ENCODE measurements at places on chromosomes 6 and 20.

GRCh38 chr6:16494793-16495192 is 256.4 kb downstream of the GMPR start:
- DNase-seq = no peak

GRCh38 chr20:34514897-34515483 is 1.2 kb upstream of the DYNLRB1 start:
- no peak for DNase-seq

DNA sequence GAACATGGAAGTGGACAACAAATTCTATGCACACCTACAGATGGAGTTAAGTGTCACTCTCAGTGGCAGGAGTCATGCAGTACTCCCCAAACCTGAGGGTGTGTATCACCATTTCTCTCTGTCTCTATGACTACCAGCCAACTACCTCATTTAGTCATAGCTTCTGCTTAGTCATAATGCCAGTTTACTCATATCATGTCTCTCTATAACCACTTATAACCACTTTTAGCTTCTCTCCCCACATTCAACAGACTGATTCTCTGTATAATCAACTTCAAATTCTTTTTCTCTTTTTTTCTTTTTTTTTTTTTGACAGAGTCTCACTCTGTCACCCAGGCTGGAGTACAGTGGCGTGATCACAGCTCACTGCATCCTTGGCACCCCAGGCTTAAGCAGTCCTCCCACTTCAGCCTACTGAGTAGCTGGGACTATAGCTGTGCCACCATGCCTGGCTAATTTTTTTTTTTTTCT is 13.8 kb upstream of the GTF3C6 start:
- no peak for DNase-seq

- no peak for DNase-seq
These were observed 32.7 kb upstream of the CCR6 start for GRCh38 chr6:167090171-167090570.

- DNase-seq = peak; percentile 67
These were observed at the start of gene ZKSCAN3 for GRCh38 chr6:28349892-28350737. TSS of gene ZKSCAN3 (plus strand) at chr6:28349947. CDS start at chr6:28359587, 9,640 bp downstream.

GRCh38 chr20:19767070-19767469 is 9.0 kb downstream of the RIN2 start:
- DNase-seq = no peak

- no peak for DNase-seq
These were observed 862 bp downstream of the C20orf96 start for GRCh38 chr20:289693-290083.

DNA sequence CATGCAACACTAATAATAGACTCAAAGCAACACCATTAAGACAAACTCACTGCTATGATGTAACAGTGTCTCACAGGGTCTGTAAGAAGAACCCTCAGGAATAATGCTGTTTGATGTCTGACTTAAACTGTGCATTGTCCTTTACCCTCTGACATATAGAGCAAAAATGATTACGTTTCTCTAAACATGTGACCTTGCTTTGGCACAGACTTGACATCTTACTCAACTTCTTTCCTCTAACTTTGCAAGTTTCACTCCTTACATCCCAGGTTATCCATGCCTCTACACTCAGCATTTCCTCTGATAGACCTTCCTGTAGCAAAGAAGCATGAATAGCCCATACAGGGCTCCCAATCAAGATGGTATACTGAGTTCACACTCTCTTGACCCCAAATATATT is 252.7 kb downstream of the UST start:
- no peak for DNase-seq

DNA sequence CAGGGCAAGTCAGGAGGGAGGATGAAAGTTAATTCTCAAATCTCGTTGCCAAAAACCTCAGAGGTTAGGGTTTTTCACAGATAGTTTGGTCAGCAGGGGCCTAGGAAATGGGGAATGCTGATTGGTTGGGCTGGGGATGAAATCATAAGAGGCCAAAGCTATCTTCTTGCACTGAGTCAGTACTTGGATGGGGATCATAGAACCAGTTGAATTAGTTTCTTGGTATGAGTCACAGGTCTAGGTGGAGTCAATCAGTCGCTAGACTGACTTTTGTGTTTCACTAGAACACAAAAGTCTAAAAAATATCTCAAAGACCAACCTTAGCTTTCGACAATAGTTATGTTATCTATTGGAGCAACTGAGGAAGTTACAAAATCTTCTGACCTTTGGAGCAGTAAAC is 368.5 kb downstream of the TBC1D32 start:
- DNase-seq = no peak

DNA sequence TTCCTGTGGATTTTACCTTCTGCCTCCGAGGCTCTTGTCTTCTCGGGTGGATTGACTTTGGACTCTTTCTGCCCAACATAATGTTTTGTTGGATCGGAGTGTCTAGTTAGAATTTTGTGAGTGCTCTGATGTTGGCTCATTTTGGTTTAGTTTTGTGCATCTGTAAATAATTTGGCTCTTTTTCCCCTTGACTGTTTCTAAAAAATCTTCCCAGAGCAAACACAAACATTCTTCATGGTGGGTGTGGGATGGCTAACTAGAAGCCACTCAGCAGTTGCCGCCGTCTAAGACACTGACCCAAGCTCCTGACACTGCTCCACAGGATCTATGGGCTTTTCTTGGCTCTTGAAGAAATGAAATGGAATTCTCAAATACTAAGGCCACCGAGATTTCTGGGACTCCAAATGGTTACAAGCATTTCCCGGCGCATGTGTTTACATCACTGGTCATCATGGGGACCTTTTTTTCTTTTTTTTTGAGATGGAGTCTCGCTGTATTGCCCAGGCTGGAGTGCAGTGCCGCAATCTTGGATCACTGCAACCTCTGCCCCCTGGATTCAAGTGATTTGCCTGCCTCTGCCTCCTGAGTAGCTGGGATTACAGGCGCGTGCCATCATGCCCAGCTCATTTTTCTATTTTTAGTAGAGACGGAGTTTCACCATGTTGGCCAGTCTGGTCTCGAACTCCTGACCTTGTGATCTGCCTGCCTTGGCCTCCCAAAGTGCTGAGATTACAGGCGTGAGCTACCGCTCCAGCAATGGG is 92.0 kb upstream of the FRMD1 start:
- DNase-seq = no peak

DNA sequence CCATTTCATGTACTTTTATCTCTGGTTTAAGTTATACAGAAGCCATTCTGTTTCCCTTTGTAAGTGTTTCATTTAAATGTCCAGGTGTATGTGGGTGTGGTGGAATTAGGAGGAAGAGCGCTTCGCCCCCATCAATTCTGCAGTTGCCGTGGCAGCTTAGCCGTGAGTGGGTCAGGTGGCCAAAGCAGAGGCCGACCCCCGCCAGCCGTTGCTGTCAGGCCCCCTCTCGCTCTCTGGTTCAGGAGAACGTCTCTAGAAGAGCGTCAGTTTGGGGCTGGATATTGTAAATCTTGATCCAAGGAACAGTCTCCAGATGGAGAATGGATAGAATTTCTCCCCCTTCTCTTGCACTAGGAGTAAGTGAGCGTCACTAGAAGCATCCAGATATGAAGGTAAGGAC is 367.4 kb downstream of the FOXA2 start:
- no peak for DNase-seq

GRCh38 chr20:16069389-16070010 is 503.7 kb downstream of the KIF16B start:
- DNase-seq = no peak

DNA sequence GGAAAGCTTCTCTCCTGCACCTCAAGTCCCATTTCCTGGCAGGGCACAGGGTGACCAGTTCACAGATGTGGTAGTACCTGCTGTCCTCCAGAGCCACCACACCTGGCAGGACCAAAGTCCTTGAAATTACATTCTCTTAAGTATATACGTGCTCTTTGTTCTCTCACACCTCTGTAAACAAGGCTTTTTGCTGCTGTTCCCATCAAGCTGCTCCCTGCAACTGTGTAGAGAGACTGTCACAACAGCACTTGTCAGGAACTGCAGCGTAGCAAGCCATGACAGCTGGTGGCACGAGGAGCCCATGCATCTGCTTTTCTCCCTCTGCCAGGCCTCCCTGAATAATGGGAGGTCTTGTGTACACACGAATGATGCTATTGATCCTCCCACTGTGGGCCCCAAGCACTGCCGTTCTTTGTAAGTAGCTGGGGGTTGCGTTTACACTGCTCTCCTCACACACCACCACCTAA is 431.8 kb downstream of the CD83 start:
- DNase-seq = no peak

- DNase-seq = no peak
These were observed 126.1 kb downstream of the PXDC1 start for GRCh38 chr6:3625149-3625979.

DNA sequence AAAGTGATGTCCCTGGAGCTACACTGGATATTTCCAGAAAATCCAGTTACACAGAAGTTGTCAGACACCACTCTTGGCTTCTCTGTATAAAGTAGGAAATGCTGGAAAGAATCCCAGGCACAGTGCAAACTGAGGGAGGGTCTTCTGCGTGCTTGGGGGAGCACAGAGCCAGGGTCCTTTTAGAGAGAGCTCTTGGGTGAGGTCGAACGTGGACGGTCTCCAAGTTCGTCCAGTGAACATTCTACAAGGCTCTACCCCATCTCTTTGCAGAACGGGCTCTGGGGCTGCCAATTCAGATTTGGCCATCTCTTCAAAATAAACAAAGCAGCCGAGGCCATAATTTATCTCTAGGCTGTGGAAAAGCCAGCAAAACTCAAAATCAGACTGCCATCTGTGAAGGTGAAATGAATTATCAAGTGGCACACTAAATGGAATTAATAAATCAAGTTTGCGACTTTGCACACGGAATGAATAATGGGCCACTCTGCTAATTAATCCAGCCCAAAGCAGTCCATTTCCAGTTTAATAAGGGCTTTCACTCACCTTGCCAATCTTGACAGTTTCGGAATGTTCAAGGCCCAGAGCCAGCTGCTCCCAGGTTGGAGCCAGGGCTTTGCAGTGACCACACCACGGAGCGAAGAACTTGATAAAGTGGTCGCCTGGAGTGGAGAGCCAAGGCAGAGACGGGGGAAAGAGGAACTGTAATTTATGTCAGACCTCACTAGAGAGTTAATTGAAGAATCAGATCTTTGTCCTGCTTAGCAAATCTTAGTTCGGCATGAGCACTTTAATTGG is 19.3 kb downstream of the TXNDC5 start:
- DNase-seq = no peak

DNA sequence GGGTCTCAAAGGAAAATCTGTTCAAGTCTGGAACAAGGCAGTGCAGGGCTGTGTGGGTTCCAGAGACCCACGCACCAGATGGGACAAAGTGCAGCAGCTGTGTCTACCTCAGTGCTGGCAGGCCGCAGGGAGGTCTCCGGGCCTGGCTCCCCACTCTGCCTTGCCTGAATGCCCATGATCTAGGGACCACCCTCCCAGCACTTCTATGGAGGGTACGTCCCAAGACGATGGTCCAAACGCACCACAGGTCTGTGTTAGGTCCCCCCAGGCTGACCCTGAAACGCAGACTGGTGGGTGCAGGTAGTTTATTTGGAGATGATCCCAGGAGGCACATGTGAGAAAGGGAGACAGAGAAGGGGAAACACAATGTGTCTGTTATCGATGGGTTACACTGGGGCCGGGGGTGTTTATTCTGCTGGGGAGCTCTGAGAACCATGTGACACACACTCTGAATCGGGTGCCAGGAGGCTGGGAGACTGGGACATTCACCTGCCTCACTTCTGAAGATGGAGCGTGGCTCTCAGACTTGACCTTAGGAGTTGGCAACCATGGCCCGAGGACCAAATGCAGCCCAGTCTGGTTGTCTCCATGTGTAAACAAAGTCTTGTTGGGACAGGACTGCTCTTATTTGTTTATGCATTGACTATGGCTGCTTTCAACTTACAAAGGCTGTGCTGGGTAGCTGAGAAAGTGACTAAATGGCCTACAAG is 21.7 kb downstream of the CST9L start:
- no peak for DNase-seq

- DNase-seq = no peak
These were observed 1.7 kb upstream of the SLC12A5 start for GRCh38 chr20:46027245-46027853.

GRCh38 chr20:56440346-56441007 is 27.9 kb upstream of the RTF2 start:
- DNase-seq = peak; percentile 8

GRCh38 chr6:134553936-134554335 is 236.0 kb upstream of the SGK1 start:
- DNase-seq = no peak

DNA sequence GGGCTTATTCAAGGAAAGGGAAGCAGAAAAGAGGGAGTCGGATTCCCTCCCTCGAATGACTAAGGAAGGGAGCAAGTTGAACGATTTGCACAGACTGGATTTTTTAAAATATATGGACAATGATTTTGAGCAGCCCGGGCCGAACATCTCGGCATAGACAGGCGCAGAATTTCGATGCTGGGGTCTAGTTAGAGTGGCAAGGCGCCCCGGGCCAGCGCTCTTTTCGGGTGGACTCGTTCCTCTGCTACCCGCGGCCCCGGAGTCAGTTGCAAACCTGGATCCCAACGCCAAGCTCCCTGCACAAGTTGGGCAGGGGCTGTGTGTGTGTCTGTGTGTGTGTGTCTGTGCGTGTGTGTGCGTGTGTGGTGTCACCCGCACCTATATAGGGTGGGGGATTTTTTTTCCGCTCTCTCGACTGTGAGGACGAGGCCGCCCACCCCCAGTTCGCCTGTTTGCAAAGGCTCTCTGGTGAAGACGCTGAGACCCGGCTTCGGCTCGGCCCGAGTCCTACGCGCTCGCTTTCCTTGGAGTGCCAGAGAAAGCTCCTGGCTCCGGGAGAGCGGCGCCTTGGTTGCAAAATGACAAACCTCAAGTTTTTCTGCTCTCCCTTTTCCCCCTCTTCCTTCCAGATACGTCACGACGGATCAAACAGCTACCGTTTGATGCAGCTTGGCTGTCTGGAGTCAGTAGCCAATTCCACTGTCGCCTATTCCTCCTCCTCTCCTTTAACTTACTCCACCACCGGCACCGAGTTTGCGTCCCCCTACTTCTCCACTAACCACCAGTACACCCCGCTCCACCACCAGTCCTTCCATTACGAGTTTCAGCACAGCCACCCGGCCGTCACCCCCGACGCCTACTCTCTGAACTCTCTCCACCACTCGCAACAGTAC is 1.4 kb downstream of the TFAP2D start:
- DNase-seq = no peak
